Activated naive CD4-positive, alpha-beta T cell (primary cell): ENCODE measurements at places on chromosomes 1 and 21.
A peak's percentile ranks its signal among the peaks of the same experiment; 100 is the strongest.

- no peak for DNase-seq
Measured at GRCh38 chr1:92691925-92692324, 93.0 kb downstream of the EVI5 start.

DNA sequence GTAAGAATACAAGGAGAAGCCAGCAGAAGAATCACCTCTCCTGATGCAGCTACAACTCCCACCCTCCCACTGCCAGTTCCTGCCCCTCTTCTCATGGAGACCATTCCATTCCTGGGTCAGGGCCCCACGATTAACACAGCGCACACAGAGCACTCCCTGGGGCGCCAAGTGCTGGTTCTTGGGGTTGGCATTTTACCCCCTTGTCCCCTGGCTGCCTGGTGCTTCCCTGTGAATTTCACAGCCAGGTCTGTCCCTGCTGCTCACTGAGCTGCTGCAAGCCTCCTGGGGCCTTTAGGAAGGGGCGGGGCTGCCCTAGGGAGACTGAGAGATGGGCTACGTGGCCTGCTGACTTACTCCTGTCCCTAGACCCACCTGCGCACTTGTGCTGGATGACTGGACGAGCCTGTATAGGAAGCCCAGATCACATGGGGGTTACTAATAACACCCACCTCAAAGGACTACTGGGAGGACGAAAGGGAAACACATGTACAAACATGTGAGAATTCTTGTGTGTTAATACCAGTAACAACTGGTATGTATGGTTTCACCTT, 4.8 kb downstream of the ZNF672 start:
- DNase-seq, result no peak

DNA sequence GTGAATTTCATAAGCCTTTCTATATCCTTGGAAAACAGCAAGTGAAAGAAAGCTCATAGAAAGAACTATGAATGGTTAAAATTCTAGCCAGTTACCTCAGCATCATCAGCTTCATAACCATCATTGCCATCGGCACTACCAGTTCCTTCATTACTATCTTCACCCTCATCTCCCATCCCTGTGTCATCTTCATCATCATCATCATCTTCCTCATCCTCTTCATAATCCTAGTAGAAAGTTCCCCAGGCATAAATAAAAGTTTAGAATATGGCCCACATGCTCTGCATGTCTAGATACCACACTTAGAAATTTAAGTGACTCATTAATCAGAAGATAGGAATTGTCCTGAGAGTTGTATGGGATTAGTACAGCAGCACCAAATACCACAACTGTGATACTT, 49.0 kb downstream of the TPR start:
- no peak for DNase-seq

- DNase-seq, result no peak
Measured at GRCh38 chr1:96837057-96837780, 115.6 kb downstream of the PTBP2 start.

DNA sequence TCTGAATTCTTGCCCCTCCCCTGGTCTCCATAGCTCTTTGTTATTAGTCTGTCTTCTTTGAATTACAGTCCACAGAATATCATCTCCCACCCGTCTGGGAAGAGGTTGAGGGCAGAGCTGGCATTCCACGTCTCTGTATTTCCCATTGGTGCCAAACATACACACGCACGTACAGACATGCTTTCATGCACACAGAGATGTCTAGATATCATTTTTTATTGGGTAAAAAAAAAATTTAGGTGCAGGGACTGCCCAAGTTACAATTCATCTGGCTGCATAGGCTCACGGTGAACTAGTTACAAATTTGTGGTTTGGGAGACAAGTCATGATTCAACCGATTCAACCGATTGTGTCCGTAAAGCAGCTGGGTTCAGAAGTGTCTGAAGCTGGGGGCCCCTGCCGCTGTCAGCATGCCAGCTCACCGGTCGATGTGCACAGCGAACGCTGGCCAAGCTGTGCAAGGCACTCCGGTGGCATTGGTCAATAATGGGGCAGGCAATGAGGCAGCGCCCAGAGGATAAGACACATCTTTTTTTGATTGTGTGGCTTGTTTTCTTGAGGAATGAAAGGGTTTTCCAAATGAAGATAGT, 73.7 kb downstream of the KCNN3 start:
- no peak for DNase-seq

- DNase-seq, result peak; percentile 48
Measured at GRCh38 chr21:45078877-45079281, 4.5 kb downstream of the ADARB1 start.

DNA sequence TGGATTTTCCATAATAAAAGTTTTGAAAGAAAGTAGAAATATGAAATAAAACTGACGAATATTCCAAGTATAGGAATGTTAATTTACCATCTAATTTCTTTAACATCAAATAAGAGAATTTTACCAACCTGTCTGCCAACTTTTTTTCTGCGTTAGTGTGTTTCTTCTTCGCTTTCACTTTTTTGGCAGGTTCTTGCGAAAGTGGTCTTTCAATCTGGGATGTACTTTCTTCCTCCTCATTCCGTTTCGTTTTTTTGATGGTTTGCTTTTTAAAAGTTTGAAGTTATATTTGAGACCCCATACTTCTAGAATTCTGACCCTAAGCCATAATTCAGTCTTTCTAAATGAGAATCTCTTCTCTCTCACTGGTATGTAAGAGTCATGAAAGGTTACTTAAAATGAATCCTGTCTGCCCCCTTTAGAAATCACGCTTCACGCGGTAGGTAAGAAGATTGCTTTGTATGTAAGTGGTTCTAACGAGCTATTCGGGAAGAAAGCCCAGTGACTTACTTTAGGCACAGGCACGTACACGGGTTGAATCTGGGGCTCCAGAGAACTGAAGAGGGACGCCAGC, 580 bp downstream of the RBM34 start:
- DNase-seq, result no peak

DNA sequence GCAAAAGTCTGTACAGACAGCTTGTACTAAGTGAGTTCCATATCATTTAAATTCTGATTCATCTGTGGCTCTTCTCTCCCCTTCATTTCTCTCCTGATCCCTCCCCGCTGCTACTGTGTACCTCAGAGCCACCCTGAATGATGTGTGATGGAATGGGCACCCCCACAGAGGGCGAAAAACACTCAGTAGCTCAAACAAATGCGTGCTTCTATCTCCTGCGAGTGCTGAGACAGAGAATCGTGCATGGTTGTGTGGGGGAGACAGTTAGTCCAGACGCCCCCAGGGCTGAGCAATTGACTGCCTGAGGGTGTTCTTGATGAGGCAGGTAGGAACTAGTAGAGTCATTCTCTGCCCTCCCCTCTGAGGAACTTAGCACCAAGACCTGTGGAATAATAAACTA, 269.8 kb downstream of the ZNF648 start:
- no peak for DNase-seq

GRCh38 chr1:40599926-40600325, 65.6 kb downstream of the RIMS3 start:
- DNase-seq, result no peak

GRCh38 chr1:7479571-7479970, 291.5 kb upstream of the VAMP3 start:
- DNase-seq, result no peak

DNA sequence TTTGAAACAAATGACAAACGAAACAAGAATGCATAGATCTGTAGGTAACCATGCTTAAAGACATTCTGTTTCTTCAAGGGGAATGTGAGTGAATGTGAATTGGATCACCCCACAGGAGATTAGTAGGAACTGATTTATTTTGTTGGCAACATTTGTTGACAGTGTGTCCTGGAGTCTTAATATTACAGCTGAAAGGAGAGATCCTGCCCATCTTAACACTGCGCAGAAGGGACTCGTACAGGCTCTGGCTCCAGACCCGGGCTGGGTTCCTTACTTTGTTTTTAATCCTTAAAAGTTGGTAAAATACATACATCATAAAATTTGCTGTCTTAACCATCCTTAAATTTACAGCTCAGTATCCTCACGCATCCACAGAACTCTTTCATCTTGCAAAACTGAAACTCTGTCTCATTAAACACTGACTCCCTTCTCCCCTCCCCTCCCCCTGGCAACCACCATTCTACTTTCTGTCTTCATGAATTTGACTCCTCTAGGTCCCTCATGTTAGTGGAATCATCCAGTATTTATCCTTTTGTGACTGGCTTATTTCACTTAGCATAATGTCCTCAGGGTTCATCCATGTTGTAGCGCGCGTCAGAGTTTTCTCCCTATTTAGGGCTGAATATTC, 74.1 kb downstream of the GALNT2 start:
- DNase-seq, result no peak

DNA sequence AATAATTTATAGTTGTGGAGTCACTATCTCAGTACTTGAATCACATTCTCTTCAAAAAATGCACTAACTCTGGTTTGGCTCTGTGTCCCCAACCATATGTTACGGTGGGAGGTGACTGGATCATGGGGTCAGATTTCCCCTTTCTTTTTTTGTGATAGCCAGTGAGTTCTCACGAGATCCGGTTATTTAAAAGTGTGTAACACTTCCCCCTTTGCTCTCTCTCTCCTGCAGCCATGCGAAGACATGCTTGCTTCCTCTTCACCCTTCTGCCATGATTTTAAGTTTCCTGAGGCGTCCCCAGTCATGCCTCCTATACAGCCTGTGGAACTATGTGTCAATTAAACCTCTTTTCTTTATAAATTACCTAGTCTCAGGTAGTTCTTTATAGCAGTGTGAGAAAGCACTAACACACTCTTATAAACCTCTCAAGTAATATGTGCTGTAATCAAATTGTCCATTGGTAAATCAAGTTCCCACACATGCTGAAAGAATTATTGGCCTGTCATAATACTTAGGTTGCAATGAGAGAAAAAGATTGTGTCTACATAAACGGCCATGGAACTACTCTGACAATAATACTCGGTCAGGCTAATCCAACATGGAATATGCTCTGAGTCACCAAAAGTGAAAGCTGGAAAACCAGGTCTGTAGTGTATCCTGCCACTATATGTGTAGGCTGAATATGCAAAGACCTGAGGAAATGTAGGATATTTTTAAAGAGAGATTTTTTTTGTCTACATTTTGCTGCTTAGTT, 107.5 kb downstream of the SLC44A5 start:
- DNase-seq, result no peak

DNA sequence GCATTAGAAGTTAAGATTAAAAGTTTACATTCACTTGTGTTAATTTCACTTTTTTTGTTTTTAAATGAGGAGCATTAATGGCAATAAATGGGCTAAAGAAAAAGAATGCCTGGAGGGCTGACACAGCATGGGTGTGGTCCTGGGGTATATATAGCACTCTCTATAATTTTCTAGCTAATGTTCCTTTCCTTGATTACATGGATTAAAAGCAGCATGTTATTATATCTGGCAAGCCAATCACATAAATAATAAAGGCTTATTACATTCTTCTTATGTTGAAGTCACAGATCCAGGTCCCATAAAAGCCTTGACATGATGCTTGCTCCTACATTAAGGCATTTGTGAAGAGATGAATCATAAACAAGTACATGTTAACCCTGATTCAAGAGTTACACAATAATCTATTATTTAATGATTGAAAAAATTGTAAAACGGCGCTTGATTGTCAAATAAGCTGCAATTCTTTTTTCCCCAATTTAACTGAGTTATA, 91.4 kb downstream of the LYPLAL1 start:
- DNase-seq, result no peak

DNA sequence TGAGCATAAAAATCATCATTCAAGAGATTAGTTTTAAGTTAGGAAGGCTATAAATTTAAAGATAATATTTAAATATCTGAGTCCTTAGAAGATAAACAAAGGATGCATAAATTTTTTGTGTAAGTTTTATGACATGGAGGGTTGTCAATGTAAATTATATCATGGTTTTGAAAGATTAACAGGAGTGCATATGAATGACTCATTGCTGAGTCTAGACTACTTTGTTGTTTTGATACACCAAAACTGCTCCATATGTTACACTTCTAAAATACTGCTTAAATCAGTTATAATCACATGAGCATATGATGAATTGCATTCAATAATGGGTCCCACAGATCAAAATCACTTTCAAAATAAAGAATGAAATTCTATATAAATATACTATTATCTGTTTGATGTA, 312.5 kb downstream of the KCNT2 start:
- DNase-seq, result no peak

- DNase-seq, result no peak
Measured at GRCh38 chr21:45433301-45433700, 28.3 kb downstream of the COL18A1 start.

GRCh38 chr1:908661-909060, 15.1 kb upstream of the SAMD11 start:
- DNase-seq, result no peak

DNA sequence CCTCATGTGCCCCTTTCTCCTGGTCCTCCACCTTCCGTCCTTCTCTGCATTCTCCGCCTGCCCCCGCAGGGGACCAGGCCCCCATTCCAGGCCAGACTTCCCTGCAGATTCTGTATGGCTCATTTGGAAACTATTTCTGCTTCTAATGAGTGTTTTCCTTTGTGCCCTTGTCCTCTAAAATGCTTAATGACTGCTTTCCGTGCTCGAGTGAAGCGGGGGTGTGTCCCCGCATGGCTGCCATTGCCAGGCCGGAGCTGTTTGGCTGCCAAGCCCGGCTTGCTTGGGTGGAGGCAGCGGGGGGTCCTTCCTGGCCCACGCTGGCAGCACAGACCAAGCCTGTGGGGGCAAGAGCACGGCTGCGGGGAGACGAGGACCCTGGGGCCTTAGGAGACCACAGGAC, 299.3 kb upstream of the VAMP3 start:
- DNase-seq, result no peak

GRCh38 chr1:45668526-45668925, 17.8 kb downstream of the GPBP1L1 start:
- DNase-seq, result no peak

DNA sequence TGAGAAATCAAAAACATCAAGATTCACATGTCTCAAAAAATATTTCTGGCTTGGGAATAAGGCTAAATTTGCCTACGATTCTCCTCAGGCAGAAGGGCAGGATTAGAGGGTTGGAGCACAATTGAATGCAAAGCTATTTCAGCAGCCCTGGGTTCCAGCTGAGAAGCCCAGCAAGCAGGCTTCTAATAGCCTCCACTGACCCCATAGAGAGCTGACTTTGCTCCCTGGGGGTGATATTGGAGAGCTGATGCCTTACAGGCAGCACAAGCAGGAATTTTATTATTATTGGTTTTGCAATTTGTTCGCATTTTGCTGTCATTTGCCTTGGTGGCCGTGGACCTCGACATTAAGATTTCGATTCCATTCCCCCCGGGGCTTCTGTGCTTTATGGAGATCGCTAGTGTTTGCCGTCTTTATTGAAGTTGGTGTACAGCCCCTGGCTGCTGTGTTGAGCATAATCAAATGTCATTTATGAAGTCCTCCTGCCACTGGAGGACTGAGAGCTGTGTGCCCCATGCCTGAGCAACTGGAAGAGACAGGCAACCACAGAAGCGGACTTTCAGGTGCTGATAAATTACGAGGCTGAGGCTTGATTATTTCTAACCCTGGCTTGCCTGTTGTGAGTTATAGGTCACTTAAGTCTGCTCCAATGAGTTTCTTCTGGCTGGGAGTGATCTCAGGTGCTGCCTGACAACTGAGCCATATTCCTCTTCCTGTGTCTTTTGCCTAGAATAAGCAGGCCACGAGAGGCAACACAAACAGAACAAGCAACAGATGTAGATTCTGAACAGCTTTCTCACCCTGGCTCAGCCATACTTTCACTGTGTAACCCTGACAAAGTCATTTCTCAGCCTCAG, 518.4 kb upstream of the CAMK1G start:
- DNase-seq, result no peak

GRCh38 chr1:169586067-169586394, 250 bp downstream of the F5 start:
- no peak for DNase-seq
